ENCODE measurements at places on chromosomes 16 and 17. TPM values are rescaled to one million over a fixed set of nuclear protein-coding genes. Genes with fewer than 3 reads are reported as not detected.

DNA sequence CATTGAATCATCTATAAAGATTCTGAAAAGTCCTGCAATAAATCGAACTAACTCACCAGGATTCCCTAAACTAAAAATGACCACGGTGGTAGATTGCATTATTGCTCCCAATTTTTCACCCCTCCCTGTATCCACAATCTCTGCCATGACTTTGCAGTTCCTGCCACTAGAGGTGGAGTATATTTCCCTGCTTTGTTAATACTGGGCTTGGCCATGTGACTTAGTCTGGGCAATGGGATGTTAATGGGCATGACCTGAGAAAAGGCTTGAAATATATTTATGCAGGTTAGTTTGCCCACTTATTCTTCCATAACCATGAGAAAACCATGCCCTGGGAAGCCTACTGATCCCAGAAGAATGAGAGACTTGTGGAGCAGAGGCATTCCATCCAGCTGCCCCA lies 59.1 kb downstream of the NOG start:
- DNase-seq = no peak

- DNase-seq = no peak
These were observed 6.1 kb upstream of the KRT31 start for GRCh38 chr17:41403404-41404023.

DNA sequence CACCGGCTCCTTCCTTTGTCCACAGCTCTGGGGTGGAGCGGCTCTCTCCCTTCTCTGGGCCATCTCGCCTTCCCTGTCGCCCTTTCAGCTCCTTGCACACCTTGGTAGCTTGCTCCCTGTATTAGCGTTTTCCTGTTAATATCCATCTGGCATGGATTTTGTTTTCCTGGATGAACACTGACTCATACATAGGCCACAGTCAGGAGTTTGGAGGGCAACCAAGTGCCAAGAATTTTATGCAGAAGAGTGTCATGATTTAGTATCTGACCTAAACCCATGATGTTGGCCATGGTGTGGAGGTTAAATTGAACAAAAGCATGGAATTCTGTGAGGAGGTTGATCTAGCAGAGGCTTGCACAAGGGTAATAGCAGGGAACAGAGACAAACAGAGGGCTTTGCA lies 180.9 kb downstream of the AIPL1 start:
- no peak for DNase-seq

- no peak for DNase-seq
These were observed 1.7 kb downstream of the ADGRG5 start for GRCh38 chr16:57544124-57544653.

DNA sequence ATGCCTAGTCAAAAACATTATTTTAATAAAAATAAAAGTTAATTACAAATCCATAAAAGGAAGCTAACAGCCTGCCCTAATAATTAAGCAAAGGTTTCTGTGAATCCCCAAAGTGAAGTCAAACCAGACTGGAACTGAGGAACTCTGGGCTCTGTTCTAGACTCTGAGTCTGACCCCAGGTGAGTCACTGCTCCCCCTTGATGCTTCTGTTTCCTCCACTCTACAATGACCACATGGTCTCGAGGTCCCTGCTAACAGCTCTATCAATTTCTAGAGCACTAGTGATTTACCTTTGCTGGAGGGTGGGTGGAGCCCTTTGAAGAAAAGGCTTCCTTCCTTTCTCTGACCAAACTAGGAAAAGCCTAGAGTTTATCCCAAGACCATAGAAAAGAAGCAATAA lies 32.4 kb downstream of the XPO6 start:
- no peak for DNase-seq

GRCh38 chr17:73030501-73030921 lies 62.0 kb downstream of the SLC39A11 start:
- peak; percentile 49 for DNase-seq

DNA sequence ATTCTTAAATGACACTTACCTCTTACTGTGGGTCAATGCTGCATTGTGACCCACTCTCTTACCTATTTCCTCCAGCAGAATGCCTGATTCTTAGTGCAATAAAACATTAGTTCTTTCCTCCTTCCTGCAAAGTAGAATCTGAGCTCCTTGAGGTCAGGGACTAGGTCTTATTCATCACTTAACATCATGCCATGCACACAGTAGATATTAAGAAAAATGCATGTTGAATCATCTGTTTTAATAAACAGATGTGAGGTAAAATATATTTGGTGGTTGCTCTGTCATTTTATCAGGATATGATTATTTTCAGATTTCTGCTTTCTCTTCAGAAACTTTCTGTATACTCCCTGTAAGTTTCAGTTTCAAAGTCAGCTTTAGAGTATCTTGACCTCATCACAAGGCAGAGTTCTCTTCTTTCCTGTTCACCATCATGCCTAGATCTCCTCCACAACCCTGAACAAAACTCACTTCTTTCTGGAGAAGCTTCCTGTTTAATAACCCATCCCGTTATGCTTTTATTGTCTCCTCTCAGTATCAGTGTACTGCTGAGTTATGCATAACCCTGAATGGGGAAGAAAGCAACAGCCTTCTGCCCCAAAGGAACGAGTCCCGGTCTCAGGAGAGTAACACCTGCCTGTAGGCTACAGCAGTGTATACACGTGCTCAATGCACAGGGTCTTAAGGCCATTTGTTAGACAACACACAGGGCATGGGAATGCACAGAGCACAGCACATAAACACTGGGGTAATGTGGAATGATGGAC lies 30.3 kb upstream of the SUPT4H1 start:
- DNase-seq = no peak

- DNase-seq = no peak
These were observed 39.4 kb upstream of the VWA3A start for GRCh38 chr16:22052980-22053379.

DNA sequence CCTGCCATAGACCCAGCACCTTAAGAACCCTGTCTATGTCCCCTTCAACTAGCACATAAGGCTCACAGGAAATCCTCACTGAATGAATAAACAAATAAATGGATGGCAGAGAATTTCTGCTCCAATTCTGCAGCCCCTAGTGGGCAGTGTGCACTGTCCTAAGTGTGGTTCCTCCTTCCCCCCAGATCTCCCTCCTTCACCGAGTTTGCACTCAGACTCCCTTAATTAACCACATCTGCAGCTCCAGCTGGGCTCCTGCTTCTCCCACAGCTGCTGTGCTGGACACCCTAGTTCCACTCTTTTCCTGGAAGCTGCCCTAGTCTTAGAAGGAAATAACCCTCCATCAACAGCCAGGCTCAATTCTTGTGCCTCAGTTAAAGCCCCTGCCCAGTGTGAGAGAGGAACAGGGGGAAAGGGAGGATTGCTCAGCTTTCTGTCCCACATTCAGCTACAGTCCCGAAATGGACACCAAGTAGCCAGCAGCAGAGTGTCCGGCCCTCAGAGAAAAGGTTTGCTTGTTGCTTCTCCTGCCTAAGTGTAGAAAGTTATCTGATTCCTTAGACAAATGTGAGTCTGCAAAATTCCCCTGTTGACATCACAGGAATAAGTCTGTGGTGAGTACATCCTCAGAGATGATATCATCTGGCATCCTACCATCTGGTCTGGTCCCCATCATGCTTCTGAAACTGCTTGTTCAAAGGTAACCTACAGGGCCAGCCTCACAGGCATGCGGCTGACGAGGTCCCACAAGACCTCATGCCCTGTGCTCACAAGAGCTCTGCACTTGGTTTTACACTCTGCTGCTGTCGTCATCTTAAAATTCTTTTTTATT lies 12.3 kb downstream of the LRRC3C start:
- peak; percentile 62 for DNase-seq

DNA sequence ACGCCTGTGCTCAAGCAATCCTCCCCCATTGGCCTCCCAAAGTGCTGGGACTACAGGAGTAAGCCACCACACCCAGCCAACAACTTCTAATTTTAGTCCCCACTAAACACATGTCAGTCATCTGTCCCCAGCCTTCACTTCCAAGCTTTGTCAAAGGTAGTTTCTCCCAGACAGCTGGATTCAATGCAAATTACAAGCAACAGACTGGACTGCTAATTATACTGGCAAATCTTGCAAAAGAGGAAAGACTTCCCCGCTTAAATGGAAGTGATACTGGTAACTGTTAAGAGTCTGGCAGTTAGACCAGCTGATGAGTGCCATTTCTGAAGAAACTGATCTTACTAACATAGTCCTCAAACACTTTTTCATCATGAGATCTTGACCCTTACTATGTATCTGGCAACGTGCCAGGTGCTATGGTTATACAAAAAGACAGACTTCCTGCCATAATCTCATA lies 8.2 kb upstream of the GGA2 start:
- DNase-seq = peak; percentile 53

DNA sequence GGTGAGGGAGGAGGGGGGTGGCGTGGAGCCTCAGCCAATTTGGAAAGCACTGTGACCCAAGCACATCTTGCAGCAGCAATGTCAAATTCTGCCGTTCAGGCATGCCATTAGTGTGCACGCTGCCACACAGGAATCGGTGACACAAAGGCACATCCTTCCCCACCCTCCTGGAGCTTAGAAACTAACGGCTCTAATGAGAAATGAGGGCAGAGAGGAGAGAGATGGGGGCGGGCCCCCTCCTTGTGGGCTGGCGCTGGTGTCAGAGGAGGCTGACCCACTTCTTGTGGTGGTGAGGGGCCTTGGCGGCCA lies 94.8 kb downstream of the RTN4RL1 start:
- DNase-seq = no peak

DNA sequence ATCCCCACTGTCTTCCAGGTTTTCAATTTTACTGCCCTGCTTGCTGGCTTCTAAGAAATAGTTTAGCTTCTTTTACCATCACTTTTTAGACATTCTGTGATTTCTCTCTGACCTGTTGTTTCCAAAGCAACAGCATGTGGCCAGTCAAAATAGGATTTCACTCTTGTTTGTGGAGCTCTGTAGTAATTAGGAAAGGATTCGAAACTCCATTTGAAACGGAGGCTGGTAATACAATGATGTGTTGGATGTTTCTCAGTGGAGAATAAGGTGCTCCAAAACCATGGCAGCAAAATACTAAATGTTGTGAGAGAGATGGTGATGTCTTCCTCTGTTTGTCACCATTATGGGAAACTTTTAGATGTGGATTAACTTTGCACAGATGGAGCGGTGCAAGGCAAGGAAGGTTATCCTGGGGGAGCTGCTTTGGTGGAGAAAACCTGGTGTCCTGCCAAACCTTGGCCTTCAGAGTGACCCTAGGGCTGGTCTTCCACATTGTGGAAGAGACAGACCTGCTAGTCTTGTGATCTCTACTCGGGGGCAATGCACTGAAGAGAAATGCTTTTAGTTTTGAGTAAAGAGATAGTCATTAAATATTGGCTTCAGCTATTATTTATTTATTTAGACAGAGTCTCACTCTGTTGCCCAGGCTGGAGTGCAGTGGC lies 79.4 kb downstream of the PRKCA start:
- DNase-seq = no peak

DNA sequence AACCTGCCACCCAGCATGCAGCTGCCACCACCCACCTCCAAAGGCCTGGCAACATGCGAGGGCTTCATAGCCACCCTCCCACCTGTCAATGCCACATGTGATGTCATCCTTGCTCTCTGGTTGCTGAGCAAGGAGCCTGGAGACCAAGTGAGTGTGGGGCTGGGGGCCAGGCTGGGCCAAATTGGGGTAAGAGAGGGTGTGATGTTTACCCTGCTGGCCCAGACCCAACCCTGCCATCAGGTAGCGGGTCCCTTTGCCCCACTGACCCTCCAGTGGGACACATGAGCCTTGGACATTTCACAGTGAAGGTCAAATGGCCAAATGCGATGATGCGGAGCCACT lies 8.9 kb downstream of the ALOX15B start:
- no peak for DNase-seq

GRCh38 chr16:86353148-86353547 lies 157.2 kb upstream of the FOXF1 start:
- DNase-seq = no peak

- no peak for DNase-seq
These were observed 9.0 kb upstream of the ZFHX3 start for GRCh38 chr16:73056921-73057290.

- no peak for DNase-seq
These were observed 297.5 kb downstream of the XYLT1 start for GRCh38 chr16:17173281-17173680.

DNA sequence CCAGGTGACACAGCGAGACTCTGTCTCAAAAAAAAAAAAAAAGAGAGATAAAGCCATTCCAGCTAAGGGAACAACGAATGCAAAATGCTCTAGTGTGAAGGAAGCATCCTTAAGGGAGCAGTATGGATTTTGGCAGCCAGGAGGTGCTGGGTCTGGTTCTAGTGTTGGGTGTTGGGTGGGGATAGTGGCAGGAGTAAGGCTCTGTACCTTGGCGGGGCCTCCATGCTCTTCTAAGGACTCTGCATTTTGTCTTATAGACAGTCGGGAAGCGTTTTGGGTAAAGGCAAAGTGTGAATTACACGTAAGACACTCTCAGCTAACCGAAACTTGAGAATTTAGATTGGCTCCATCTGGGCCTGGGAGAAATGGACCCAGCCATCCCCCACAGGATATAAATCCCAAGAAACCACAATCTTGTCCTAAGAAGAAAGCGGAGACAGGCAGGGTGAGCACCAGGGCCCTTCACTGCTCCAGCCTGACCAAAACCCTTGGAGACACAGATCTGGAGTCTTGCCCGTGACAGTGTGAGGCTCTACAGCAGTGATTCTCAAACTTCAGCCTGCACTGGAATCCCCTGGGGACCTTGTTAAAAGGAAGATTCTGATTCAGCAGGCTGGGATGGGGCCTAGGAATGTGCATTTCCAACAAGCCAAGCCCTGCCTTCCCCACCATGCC lies 33.1 kb upstream of the PHB1 start:
- DNase-seq = peak; percentile 60

- DNase-seq = no peak
These were observed 43.4 kb downstream of the SLFN5 start for GRCh38 chr17:35286120-35286781.

DNA sequence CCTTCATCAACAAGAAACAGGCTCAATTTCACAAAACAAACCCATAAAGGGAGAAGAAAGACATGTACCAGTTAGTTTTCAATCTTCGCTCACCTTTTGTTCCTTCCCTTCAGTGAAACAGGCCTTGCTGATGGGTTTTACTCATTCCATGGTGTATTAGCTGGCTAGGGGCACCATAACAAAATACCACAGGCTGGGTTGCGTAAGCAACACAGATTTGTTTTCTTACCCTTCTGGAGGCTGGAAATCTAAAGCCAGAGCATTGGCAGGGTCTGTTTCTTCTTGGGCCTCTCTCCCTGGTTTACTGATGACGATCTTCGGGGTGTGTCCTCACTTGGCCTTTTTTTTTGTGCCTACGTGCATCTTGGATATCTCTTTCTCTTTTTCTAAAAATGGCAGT lies 383.4 kb upstream of the RBFOX1 start:
- no peak for DNase-seq

- peak; percentile 35 for DNase-seq
These were observed 83.4 kb downstream of the GAS7 start for GRCh38 chr17:10114931-10115535.

- peak; percentile 49 for DNase-seq
These were observed 37.5 kb downstream of the ARHGAP17 start for GRCh38 chr16:24977678-24978075.

TBC1D28 gene
- not detected for total RNA-seq

ETV4 gene
- 3.0 TPM for total RNA-seq

CACNG3 gene
- not detected for total RNA-seq

BCKDK gene
- 239 TPM for total RNA-seq

GGNBP2 gene
- 42.4 TPM for total RNA-seq

BRIP1 gene
- total RNA-seq = 0.51 TPM

DNAH2 gene
- not detected for total RNA-seq

PRR29 gene
- total RNA-seq = 0.26 TPM

SCARF1 gene
- total RNA-seq = 0.19 TPM

EVPLL gene
- not detected for total RNA-seq

PLEKHH3 gene
- 58.6 TPM for total RNA-seq

IRX5 gene
- 12.7 TPM for total RNA-seq

ZNF469 gene
- 1.5 TPM for total RNA-seq

SULT1A2 gene
- total RNA-seq = not detected
